HS-27A (cell line): ENCODE measurements at places on chromosomes 6 and 20.

GRCh38 chr20:60693496-60694133 lies 558.4 kb upstream of the CDH4 start:
- DNase-seq = no peak

DNA sequence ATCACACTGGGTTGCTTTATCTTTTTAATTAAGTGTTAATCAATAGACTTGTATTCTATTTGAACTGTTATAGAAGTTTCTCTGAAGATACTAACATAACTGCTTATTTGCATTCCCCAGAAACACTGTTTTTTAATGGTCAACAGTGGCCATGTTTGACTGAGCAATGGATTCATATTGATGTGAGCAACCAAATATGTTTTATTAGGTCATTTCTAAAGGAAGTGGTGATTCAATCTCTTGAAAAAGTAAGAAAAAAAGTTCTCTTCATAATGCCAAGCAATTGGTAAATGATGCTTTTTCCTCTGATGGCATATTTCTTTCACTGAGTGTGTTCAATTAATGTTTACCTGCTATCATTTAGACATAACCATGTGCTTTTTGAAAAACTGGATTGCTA lies 593.0 kb upstream of the CITED2 start:
- no peak for DNase-seq

- no peak for DNase-seq
Measured at GRCh38 chr6:154899824-154900463, 95.2 kb upstream of the TIAM2 start.

DNA sequence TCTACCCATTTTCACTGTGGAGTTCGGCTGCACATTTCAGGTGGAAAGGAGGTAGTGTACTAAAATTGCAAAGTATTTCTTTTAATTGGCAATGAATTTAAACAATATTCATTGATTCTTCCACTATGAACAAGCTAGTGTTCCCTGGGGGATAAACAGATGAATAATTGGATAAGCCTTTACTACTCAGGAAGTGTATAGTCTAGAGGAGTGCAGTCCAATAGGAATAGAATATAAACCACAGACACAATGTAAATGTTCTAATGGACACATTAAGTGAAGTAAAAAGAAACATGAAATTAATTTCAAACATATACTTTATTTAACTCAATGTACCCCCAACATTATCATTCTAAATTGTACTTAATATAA lies 28.7 kb downstream of the SGK1 start:
- DNase-seq = no peak

GRCh38 chr6:170007468-170008293 lies 256.3 kb downstream of the ERMARD start:
- DNase-seq = no peak

- peak; percentile 66 for DNase-seq
Measured at GRCh38 chr20:49583669-49584417, 15.9 kb upstream of the PTGIS start.

GRCh38 chr6:158897236-158897635 lies 78.1 kb upstream of the EZR start:
- no peak for DNase-seq

DNA sequence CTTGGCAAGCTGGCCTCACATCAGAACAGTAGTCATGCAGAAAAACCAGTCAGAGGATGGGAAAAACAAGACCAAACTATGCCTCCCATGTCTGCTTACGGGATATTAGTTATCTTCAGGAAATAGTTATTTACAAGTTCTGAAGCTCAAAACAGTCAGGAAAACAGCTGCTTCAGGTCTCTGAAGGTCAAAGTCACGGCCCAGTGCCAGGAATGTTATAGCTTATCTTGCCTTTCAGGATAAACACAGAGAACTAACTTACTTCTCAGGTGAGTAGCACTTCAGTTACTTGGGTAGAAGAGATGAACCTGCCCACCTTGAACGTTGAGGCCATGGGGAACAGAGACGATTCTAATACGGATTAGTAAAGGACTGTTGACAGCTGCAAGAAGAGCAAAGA lies 310.7 kb downstream of the KIF16B start:
- no peak for DNase-seq

DNA sequence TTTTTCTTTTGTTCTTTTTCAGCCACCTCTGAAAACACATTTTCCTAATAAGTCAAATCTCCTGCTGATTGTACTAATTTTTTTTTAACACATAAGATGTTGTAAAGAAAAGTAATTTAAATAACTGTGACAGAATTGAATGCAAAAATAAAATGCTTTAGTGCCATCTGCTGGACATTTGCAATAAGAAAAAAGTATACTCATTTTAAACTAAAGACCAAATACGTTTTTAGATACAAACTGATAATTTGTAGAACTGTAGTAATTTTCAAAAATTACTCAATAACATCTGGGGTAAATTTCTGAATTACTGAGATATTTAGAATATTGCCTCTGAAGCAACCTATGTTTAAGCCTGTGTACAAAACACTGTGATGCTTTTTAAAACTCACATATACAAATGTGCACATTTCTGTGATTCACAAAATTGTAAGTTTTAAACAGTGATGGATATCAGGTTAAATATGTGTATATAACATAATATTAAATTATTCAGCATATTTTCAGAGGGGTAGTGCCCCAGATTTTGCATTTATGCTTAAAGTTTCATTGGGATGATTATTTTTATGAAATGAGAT lies 198.7 kb downstream of the RIMS1 start:
- no peak for DNase-seq

- DNase-seq = no peak
Measured at GRCh38 chr6:100184473-100184872, 190.4 kb upstream of the MCHR2 start.

DNA sequence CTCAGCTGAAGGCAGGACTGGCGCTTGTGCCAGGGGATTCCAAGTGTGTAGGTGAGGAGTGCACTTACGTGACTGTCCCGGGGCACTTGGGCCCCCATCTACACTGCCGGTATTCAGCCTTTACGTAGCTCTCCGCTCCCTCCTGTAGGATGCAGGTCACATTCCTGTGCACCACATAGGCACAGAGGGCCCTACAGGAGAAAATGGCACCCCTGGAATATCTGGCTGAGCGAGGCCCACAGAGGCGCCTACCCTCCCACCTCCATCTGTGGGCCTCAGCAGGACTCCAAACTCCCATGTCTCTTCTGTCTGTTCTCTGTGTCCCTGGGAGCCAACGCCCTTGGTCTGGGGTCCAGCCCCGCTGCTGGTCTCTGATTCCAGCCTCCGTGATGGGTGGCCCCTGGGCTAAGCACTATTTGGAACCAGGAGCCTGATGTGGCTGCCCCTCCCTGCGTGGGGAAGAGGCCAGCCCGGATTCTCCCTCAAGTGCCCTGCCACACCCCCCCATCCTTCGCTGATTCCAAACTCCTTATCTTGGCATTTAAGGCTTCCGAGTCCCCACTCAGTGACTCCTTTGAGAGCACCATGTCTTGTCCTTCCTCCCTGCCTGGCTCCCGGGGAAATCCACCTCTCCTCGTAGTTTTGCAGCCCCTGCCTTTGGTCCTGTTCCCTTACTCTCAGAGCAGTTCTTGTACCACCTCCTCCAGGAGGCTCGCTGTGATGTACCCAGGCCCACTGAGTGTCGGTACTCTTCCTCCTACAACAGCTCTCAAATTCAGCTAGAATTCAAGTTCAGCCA lies 1.5 kb downstream of the EMILIN3 start:
- DNase-seq = no peak

- no peak for DNase-seq
Measured at GRCh38 chr20:15949391-15949790, 623.9 kb downstream of the KIF16B start.
